ENCODE measurements at places on chromosomes 13 and 19. TPM values are rescaled to one million over a fixed set of nuclear protein-coding genes. Genes with fewer than 3 reads are reported as not detected.
A peak's percentile ranks its signal among the peaks of the same experiment; 100 is the strongest.

- no peak for DNase-seq
Measured at GRCh38 chr13:58004751-58005150, 373.2 kb downstream of the PCDH17 start.

- DNase-seq = no peak
Measured at GRCh38 chr13:24253520-24254145, 55.7 kb upstream of the C1QTNF9 start.

GRCh38 chr13:35496761-35497386, 20.4 kb upstream of the MAB21L1 start:
- no peak for DNase-seq

DNA sequence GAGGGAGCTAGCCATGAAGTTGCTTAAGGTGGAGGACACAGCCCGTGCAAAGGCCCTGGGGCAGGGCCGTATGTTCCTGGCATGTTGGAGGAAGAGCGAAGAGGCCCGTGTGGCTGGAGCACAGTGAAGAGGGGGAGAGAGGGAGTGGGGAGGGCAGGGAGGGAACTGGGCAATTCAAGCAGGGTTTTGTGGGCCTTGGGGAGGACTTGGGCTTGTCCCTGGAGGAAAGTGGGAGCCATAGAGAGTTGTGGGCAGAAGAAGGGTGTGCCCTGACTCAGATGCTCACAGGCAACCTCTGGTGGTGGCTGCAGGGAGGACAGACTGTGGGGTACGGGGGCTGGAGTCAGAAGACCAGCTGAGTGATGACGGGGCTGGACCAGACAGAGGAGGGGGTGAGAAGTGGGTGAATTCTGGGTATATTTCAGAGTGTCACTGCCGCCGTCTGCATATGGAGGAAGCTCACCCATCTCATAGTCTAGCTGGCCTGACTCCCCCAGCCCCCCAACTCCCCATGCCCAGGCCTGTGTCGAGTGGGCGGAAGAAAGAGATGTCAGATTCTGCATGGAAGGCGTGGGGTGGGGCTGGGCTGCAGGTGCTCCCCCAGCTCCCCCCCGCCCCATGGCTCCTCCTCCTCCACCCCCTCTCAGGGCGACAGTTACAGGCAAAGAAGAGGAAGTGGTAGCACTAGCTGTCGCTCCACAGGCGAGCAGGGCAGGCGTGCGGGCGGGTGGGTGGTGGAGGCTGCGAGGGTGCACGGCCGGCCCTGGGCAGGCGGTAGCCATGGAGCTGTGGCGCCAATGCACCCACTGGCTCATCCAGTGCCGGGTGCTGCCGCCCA, at the start of gene VAV1:
Gene VAV1 (plus strand): TSS at position 681 of the 838 bp plus-strand sequence. CDS start 100 bp downstream, at position 781.
- DNase-seq = no peak

DNA sequence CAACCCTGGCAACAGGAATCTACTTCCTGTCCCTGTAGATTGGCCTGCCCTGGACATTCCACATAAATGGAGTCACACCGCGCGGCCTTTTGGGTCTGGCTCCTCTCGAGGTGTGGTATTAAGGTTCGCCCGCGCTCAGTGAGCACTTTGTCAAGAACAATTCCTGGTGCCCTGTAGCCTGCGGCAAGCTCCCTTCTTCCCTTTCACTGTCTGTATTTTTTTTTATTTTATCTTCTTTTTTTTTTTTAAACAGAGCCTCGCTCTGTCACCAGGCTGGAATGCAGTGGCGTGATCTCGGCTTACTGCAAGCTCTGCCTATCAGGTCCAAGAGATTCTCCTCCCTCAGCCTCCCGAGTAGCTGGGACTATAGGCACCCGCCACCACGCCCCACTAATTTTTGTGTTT, 28.3 kb downstream of the PEX11G start:
- peak; percentile 29 for DNase-seq

GRCh38 chr13:95704510-95704909, 27.6 kb downstream of the DNAJC3 start:
- DNase-seq = no peak

DNA sequence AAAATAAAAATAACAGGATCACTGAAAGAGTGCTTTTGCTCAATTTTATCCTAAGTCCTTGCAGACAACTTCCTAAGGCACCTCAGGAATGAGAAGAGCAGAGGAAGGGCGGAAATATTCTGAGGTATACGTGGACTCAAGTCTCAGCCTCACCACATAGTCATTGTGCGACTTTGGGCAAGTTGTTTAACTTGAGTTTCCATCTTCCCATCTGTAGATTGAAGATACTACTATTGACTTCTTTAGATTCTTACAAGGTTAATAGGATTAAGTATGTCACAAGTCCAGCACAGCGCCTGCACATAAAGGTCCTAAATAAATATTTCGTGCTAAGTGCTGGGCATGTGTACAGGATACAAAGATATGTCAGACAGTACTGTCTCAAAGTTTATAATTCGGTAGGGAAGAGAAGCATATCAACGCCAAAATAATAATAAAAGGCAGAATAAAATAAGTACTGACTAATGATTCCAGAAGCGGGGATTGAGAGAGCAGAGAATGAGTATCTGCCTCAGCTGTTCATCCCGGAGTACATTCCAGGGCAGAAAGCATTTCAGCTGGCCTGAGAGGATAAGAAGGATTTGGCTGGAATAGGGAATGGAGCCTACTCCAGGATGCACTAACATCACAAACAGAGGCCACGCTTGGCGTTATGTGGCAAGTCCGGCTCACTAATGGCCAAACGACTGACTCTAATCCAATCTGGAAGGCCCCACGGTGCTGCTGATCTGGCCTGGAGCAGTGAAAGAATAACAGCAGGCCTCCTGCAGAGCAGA, 139.7 kb downstream of the FLT1 start:
- no peak for DNase-seq

DNA sequence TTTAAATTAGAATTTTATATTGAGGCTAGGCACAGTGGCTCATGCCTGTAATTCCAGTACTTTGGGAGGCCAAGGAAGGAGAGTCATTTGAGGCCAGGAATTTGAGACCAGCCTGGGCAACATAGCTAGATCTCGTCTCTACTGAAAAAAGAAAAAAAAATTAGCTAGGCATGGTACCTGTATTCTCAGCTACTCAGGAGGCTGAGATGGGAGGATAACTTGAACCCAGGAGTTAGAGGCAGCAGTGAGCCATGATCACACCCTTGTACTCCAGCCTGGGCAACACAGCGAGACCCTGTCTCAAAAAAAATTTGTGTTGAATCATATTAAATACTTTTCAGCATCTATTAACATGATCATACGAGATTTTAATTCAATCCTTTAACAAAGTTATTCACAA, 4.9 kb downstream of the PMIS2 start:
- no peak for DNase-seq

DNA sequence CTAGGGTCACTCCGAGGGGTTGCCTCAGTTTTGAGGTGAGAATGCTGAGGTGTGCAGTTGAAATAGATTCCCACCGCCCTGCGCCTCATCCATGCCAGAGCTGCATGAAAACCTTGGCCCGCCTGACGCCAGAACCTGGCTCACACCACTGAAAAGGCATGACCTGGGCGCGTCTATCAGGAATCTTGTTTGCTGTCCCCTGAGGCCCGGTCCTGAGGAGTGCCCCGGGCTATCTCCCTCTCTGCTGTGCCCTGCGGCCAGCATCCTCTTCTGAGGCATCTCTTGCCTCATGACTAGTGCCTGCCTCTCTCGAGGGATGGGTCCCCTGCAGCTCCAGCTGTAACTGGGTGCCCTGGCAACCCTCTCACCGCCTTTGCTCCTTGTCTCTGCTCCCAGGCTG, 28.1 kb downstream of the SMARCA4 start:
- no peak for DNase-seq

DNA sequence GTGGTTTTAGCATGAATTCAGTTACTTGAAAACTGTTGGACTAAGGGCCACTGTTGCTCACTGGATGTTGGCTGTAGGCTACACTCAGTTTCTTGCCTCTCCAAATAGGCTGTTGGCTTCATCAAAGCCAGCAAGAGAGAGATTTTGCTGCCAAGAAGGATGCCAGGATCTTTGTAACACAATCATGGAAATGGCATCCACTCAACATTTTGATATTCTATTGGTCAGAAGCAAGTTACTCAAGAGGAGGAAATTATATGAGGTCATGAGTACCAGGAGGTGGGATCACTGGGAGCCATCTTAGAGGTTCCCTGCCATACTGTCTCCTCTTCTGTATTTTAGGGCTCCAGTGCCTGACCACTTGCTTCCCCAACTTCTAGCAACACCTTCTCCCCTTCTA, 30.6 kb downstream of the SYDE1 start:
- DNase-seq = peak; percentile 32

DNA sequence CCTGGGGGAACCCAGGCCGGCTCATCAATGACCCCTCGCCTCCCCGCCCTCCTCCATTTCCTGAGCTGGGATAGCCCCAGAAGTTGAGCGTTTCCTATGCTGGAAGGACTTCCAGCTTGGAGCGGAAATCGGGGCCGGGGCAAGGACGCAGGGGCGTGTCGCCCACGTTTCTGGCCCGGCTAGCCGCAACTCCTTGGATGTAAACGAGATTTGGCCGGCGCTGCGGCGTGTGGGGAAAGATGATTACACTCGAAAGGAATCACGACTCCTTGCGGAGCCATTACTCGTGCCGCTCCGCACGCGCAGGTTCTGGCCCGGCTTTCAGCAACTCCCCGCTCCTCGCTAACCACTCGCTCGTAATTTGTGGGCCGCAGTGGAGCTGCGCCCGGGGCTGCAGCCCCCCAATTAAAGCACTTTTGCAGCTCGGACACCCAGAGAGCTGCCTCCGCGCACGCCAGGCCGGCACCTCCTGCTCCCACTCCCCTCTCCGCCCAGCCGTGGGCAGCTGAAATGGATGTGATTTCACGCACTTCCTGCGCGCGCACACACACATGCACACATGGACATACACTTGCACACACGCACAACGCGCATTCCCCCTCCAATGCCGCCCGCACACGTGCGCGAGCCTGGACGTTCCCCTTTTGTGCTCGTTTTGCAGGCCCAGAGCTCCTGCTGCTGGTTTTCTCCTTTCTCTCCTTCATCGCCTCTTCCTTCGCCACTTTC, 15.7 kb downstream of the ZIC5 start:
- no peak for DNase-seq

DNA sequence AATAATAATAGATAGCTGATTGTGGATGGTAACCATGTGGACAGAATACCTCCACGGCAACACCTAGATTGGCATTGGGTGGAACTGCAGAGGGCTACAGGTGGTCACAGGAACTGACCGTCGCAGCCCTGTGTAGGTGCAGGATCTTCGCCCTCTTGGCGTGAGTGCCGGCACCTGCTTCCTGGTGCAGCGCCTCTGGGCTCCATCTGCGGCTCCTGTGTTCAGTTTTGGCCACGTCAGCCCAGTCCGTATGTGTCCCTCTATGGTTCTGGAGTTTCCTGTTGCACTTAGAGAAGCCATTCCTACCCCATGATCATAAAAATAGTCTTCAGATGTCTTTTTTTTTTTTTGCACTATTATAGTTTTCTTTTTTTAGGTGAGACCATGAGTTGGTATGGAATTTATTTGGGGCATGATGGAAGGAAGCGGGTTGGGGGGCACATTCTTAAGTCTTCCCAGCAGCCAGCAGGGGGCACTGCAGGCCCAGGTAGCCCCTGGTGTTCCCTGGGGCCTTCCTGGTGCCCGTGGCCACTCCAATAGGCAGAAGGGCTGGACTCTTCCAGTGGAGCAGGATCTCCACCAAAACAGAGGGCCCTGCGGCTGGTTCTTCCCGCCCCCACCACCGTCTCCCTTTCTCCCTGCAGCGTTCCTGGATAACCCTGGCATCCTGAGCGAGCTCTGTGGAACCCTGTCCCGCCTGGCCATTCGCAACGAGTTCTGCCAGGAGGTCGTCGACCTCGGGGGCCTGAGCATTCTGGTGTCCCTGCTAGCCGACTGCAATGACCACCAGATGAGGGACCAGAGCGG, 10.1 kb upstream of the SLC25A42 start:
- DNase-seq = no peak

- DNase-seq = no peak
Measured at GRCh38 chr19:40763963-40764362, 11.4 kb upstream of the MIA start.

DNA sequence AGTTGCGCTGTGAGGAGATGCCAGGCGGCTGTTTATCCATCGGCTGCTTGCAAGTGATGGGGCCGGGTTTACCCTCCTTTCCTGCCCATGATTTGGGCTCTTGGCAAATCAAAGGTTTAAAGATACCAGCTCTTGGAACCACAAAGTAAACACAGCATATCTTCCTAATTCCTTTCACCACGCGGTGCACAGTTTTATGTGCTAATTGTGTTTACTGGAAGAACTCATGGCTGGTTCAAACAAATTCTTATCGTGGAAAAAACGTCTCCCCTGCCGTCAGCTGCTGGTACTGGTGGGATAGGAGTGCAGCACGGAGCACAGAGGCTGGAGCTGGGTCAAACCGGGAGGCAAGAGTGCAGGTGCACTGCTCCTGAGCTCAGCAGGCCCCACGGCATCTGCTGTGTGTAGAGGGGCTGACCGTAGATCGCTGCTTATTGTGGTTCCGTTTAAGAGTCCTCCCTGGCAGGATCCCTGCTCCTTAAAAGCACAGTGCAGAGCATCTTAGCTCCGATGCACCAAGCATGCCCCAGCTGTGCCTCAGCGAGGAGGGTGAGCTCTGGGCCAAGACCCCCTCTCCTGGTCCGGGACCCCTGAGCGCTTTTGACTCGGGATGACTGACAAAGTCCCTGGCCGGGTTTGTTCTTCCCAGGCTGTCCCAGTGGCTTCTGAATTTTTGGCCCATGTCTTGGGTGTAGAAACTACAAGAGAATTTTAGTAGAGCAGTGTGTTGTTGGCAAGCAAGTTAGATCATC, 51.3 kb upstream of the GAS6 start:
- no peak for DNase-seq

GRCh38 chr13:41775251-41775650, 185.7 kb downstream of the VWA8 start:
- DNase-seq = no peak

KLF2 gene
- 15.6 TPM for total RNA-seq

TJP3 gene
- total RNA-seq = not detected

ELSPBP1 gene
- not detected for total RNA-seq

ATP4A gene
- not detected for total RNA-seq

IL17D gene
- 1.8 TPM for total RNA-seq

SYNE4 gene
- total RNA-seq = not detected

TUBB4A gene
- 0.60 TPM for total RNA-seq

KLHL1 gene
- not detected for total RNA-seq

PEAK3 gene
- total RNA-seq = 0.35 TPM
